ENCODE measurements at places on chromosomes 1 and 21.

DNA sequence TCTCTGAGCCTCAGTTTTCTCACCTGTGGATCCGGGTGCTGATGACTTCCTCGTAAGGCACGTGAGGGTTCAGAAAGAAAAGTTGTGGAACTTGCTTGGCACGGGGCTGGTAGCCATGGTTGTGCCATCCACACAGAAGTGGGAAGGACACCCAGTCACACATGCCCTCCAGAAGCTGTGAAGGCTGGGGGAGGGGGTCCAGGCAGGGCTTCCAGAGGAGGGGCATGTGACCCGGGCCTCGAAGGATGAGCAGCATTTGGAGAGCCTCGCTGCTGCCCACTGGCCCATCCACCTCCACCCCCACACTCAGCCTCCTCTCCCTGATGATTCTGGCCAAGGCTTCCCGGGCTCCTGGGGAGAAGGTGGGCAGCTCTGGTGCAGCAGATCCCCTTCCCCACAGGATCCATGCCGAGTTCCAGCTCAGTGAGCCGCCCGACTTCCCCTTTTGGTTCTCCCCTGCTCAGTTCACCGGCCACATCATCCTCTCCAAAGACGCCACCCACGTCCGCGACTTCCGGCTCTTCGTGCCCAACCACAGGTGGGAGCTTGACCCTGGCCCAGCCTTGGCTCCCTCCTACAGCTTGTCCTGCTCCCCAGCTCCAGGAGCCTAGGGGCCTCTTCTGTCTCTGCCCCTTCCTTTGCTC, 9.4 kb downstream of the SELENON start:
- no peak for DNase-seq

GRCh38 chr1:51542158-51542953, 23.3 kb upstream of the EPS15 start:
- no peak for DNase-seq

- no peak for DNase-seq
Measured at GRCh38 chr1:246160905-246161304, 346.2 kb downstream of the SMYD3 start.

GRCh38 chr1:55928576-55928975, 650.8 kb downstream of the PLPP3 start:
- no peak for DNase-seq

DNA sequence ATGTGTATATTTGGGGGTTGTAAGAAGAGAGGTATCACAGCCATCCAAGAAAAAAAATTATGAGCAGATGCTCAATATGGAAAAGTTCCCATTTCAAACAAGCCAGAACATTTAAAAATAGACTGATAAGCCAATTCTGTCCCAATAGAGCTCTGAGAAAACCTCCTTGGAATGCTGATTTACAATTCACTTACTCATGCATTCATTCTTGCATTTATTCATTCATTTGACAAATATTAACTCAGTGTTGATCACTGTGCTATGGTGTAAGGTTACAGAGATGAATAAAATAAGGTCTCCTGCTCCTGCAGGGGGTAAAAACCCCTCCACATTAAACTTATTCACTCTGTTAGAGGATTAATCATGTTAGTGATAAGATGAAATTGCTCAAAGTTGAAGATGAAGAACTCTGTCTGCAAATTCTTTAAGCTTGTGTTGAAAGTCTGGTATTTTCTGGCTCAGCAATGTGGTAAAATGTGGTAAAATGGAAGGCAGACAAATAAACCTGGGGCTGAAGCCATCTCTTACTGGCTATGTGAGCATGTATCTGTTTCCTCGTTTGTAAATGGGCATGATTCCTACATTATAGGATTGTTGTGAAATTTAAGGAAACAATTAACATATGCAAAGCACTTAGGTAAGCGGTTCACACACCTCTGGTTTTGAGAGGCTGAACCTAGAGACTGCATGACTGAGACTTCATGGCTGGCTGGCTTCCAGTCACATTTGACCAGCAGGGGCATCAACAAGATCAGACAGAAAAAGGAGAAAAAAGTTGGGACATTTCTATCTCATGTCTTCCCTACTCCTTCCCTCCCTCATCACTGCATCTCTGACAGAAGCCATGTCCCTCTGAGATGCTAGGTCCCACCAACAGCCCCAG, 45.0 kb upstream of the DAB1 start:
- no peak for DNase-seq

DNA sequence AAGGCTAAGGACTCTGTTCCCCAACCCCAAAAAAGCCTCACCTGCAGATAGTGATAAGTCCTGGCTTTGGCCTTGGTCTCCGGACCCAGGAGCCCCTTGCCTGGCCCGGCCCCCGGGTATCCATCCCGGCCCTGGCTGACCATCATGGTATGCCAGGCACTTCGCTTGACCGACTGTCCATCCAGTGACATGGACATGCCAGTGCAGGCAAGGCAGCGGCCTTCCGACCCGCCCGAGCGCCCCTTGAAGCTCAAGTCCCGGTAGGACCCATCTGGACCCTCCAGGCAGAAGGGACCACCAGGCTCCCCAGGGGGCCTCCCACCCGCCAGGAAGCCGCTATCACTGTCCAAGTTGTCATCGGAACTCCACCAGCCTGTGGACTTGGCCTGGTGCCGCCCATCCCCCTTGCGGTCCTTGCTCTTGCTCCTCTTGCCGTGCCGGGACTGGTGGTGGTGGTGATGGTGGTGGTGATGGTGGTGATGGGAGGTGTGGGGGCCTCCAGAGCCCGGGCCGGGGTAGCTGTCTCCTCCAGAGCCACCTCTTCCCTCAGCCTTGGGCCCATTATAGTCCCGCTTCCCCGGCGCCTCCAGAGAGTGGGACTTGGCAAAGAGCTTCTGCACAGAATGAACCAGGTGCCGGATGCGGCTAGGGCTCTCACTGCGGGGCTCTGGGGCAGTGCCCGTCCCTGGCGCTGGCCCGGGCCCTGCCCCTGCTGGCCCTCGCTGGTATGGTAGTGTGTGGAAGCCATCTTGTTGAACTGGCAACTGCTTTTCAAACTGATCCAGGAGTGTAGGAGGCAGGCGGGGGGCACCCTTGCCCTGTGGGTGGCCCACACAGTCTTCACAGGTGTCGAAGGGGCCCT, 25.0 kb downstream of the DLGAP3 start:
- no peak for DNase-seq

- DNase-seq: no peak
Measured at GRCh38 chr1:169894424-169895145, 889 bp upstream of the SCYL3 start.

- no peak for DNase-seq
Measured at GRCh38 chr1:64107118-64107519, 96.3 kb upstream of the UBE2U start.

DNA sequence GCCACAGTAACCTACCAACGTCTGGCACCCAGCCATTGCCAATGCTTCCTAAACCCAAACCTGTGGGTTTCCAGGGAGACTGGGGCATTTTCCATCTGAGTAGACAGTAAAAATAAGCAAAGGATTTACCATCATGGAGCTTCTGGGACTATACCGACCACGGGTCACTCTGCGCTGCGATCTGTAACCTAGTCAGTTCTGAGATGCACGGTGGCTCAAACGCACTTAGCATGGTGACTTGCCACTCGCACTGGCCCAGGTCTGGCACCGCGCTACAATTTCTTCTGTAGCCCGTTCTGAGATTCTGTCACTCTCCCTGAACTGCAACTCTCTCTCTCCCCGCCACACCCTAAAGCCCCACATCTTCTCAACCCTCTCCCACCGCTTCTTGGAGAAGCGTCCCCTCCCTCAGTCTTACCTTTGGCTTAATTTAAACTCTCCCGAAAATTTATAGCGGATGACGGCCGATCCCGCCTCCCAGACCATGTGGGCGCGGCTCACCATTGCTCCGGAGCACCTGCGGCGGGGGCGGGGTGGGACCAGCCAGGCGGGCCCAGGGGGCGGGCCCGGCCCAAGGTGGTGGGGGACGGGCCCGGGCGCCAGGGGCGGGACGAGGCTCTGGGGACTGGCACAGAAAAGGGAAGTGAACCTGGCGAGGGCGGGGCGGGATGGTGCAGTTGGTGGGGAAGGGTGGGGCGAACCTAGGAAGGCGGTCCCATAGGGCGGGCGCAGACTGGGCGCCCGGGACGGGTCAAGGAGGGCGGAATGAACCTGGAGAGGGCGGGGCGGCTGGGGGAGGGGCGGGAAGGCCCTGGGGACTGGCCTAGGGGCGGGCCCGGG, 493 bp upstream of the MAP3K21 start:
- DNase-seq: peak; percentile 61

DNA sequence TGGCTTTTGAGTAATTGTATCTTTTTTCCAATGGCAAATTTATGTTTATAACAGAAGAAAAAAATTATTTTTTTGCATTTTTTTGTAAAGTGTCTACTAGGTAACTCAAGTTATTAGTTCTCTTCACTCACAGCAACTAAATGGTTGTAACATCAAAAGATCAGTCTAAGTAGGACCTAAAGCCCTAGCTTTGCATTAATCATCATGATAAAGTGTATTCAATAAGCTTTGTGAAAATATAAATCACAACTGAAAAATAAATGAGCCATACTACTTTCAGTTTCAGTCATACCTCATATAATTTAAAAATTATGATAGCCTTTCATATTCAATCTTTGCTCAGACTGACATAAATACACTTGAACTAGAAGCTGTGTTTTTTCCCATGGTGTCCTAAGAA, 6.9 kb downstream of the TAF5L start:
- DNase-seq: no peak
